Globus pallidus (tissue), 1 donor: ENCODE measurements at places on chromosomes 2 and 18.

GRCh38 chr18:51426996-51427395 lies 229.5 kb upstream of the MEX3C start:
- DNase-seq, result no peak

GRCh38 chr2:149112713-149113112 lies 74.2 kb downstream of the LYPD6B start:
- DNase-seq, result no peak

DNA sequence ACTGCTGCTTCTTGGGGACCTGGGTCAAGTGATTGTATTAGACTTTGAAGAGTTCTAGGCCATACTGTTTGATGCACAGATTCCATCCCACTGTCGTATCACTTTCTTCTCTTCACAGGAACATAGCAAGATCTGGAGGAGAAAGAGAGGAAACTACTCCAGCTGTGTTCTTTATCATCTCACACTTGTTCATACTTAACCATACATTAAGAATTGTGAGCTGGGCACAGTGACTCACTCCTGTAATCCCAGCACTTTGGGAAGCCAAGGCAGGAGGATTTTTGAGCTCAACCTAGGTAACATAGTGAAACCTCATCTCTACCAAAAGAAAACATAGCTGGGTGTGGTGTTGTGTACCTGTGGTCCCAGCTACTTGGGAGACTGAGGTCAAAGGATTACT lies 111.7 kb downstream of the PARD3B start:
- DNase-seq, result no peak

- DNase-seq, result peak; percentile 6
Measured at GRCh38 chr18:2717407-2717806, 61.9 kb downstream of the SMCHD1 start.

DNA sequence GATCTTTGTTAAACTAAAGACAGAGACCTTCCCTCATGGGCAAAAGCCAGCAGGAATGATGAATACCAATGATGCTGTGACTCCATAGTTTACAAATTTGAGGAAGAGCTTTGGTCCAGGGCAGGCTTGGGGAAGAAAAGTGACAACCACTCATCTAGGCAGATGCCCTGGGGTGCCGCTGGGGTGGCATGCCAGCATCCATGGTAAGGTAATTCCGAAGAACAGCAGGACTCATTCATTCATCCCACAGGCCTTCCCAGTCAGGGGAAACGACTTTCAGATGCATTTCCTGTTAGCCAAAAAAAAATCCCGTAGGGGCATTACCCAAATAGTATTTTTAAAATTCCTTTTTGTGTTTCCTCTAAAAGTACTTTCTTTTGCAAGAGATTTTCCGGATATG lies 180.7 kb upstream of the SERPINE2 start:
- DNase-seq, result no peak

DNA sequence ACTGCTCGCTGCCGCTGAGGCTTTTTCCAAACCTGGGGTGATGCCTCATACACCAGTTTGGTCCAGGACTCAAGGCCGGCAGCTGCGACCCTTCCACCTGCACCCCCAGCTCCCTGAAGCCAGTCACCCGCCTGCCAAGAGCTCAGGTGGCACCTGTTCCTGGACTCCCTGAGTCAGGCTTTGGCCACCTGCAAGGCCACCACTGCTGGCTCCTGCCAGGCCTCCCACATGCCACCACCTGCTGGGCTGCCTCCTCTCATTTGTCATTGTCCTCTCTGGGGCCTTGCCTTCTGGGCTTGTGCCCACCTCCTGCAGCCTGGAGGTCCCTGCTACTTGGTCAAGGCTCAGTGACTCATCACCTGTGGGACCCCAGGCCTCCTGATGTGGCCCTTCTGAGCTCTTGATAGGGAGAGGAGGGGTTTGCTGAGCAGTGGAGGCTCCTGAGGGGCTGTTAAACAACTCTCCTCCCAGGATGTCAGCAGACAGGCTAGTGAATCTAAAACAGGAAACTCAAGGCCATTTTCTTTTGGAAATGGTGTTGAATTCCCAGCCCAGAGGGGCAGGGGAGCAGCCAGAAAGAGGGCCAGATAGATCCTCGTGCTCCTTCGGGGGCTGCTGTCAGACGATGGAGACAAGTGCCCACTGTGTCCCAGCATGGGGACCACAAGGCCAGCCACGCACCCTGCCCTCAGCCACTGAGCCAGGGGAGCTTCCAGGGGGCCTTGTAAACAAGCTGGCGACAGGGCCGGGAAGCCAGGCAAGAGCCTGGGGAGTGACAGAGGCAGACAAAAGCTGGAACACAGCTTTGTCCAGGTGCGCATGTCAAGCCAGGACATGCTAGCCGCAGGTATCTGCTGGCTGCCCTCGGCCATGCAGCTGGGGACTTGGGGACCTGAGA lies 416.8 kb downstream of the LRATD1 start:
- DNase-seq, result no peak

- no peak for DNase-seq
Measured at GRCh38 chr2:171225302-171225980, 64.7 kb upstream of the TLK1 start.

GRCh38 chr2:74502147-74502719 lies 2.8 kb upstream of the LBX2 start:
- no peak for DNase-seq

DNA sequence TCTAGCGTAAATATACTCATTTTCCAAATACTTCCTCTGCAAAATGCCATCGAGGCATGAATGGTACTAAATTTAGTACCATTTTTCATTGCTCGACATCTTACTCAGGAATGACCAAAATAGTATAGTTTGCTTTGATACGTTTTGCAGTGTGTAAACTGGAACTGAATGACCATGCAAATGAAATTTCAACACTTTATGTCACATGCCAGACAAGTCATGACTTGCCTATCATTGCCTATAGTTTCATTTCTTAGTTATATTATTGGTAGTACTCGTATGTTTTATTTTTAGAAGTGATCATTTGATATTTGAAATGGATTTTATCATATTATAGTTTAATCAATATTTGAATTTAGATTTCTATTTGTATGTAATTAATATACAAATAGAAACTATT lies 9.1 kb downstream of the MSTN start:
- no peak for DNase-seq

- no peak for DNase-seq
Measured at GRCh38 chr2:38037757-38038621, 38.0 kb downstream of the CYP1B1 start.

GRCh38 chr2:101149241-101150192 lies 1.7 kb downstream of the TBC1D8 start:
- DNase-seq, result no peak

DNA sequence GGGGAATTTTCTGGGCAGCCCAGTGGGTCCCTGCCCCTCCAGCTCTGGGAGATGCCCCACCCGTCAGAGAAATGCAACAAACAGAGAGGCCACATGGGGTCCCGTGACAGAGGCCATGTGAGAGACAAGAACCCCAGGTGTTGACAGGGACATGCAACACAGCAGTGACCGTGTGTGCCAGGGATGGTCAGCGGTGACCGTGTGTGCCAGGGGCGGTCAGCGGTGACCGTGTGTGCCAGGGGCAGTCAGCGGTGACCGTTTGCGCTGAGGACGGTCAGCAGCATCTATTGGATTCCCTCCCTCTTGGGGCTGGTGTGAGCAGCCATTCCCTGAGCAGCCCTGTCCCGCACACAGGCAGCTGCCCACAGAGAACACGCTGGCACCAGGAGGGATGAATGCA lies 146.6 kb upstream of the OTOS start:
- DNase-seq, result peak; percentile 35

GRCh38 chr2:166154685-166155338 lies 27.0 kb upstream of the SCN1A start:
- no peak for DNase-seq

DNA sequence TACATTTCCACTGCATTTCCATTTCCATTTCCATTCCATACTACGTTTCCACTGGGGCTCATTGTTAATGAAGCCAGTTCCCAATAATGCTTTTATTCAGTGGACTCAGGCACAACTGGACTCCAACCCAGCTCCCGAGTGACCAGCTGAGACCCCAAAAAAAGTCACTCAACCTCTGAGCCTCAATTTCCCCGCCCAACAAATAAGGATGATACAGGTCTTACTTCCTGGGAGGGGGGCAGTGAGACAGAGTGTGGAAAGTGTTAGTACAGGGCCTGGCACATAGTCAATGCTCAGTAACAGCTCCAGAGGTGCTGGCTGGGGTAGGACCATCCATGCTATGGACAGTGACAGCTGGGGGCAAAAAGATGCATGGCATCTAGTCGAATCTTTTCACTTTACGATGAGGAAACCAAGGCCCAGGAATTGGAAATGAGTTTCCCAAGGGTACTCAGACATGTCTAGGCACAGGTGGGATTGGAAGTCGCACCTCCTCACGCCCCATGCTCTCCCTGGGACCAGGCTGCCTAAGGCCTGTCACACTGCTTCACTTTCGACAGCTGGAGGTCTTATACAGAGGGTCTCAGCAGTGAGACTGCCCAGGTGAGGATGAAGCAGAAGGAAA lies 226.5 kb downstream of the ANAPC1 start:
- DNase-seq, result no peak

GRCh38 chr2:176669398-176670174 lies 400.3 kb downstream of the MTX2 start:
- DNase-seq, result no peak

DNA sequence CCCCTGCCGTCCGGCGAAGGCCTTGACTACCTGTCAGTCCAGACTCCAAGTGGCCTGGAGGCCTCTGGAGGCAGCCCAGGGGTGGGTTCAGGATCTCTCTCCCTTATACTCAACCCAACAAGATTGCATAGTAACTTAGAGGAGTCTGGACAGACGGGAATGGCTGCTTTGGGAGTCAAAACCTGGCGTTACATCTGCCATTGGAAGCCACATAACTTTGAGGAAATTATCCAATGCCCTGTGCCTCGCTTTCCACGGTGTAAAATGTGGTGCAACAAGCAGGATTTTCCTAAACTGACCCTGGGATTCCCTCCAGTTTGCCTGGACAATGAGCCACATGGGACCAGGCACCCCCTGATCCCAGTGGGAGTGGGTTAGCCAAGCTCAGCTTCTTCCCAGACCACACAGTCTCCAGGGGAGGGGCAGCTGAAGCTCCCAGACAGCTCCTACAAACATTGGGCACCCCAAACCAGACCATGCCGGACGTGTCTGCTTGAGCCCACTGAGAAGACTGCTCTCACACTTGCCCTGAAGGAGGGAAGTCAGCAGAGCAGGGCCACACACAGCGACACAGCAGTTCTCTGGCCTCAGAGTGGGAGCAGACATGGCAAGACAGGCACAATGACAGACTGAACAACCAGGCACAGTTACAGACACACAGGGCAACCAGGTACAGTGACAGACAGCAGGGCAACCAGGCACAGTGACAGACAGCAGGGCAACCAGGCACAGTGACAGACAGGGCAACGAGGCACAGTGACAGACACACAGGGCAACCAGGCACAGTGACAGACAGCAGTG lies 65.6 kb upstream of the RAB6C start:
- no peak for DNase-seq

DNA sequence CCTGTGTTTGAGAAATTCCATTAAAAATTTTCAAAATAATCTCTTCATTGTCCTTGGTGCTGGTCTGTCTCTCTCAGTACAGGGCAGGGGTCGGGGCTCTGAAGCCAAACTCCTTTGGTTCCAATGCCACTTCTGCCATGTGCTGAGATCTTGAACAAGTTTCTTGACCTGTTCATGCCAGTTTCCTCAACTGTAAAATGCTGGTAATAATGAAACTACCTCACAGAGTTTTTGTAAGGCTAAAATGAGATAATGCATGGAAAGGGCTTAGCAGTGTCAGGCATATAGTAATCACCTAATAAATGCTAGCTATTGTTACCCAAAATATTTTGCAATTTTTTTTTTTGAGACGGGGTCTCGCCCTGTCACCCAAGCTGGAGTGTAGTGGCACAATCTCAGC lies 16.9 kb upstream of the MREG start:
- no peak for DNase-seq

DNA sequence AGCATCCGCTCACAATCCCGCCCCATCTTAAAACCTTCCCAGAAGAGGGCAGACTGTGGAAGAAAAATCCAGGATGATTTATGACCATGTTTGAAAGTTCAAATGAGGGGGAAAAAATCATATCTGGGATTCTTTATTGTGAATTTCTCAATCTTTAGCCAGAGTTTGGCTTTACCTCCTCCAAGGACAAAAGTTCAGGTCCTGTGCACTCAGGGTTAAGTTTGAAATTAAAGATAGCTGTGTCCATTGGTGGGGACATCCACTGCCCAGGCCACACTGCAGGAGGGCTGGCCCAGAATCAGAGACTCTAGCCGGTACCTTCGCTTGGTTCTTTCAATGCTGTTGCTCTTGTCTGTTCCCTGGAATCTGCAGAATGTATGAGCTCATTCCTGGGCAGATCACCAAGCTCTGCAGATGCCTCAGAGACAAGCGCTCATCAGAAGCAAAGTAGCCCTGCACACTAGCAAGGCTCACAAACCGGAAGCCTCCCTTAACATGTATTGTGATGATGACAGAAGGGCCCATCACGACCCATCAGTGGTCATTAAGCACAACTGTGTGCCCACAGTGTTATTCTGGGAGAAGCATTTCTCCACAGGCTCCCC lies 375.3 kb upstream of the KLHL29 start:
- peak; percentile 51 for DNase-seq

DNA sequence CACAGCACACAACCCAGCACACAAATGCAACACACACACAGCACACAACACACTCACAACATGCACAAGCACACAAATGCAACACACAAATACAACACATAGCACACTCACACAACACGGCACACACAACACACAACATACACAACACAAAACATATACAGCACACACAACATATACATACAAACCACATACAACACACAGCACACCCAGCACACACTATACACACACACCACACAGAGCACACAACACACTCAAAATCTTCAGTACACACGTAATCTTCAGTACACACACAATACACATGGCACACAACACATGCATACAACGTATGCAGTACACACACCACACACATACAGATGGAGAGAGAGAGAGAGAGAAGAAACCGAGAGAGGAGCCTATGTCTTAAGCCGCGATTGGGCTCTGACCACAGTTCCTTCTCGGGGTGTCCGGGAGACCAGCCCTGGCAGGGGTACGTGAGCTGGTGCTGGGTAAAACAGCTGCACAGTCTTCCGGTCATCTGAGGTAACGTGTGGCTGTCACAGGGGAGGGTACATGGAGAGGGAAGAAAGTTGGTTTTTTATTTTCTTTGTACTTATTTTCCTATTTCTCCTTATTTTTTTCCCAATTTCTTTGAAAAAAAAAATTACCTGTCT lies 25.1 kb downstream of the POU3F3 start:
- no peak for DNase-seq

- peak; percentile 42 for DNase-seq
Measured at GRCh38 chr2:38438133-38438882, 61.2 kb upstream of the ATL2 start.

DNA sequence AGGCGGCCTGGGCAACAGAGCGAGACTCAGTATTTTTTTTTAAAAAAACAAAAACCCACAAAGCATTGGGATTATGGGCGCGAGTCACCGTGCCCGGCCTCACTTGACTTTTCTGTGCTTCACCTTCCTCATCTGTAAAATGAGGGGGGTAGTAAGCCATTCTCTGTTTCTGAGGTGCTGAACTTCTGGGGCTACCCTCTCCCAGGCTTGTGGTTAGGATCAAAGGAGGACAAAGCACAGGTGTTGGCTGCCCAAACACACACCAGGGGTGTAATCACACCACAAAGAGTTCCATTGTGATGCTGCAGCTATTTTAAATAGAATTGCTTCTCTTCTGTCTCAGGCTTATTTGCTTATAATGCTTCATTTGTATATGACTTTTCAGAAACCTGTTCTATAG lies 35.8 kb upstream of the INHBB start:
- no peak for DNase-seq
